ENCODE measurements at places on chromosomes 6 and 20.

DNA sequence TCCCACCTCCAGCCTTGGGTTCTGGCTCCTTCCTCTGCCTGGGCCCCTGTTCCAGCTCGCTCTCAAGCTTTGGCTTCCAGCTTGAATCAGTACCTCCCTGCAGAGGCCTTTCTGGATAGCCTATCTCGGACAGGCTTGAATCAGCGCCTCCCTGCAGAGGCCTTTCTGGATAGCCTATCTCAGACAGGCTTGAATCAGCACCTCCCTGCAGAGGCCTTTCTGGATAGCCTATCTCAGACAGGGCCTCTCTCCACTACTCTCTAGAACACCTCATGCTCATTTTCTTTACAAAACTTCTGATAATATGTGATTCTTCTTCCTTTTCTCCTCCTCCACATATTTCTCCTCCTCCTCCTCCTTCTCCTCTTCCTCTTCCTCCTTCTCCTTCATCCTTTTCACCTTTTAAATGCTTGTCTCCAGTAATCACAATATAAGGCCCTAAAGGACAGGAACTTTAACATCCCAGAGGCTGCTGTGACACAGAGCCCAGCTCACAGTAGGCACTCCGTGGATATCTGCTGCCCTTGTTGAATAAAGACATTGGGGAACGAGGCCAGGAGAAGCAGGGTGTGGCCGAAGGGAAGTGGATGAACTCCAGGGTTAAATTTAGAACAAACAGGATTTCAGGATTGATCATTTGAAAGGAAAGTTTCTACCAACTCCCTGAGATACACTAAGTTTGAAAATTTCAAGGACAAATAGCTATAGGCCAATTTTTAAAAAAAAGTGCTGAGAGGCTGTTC lies 9.3 kb upstream of the RPS6KA2 start:
- DNase-seq: no peak

GRCh38 chr20:56842056-56842455 lies 212.9 kb downstream of the TFAP2C start:
- DNase-seq: no peak

DNA sequence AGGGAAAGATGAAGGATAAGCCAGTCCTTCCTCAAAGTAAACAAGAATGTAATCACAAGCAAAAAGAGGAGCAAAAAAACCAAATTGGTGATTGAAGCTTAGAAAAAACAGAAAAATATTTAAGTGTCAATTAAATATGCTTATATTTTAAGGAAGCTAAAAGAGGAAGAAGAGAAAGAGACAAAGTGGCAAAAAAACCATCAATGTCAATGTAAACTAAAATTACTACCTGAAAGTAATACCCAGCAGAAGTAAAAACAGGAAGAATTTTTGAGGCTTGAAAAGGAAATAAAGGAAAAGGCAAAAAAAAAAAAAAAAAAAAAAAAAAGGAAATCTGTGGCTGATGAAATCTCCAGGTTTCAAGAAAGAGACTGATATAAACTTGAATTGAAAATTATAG lies 36.2 kb upstream of the OGFRL1 start:
- no peak for DNase-seq

- no peak for DNase-seq
These were observed 828.4 kb downstream of the HACE1 start for GRCh38 chr6:104031346-104031745.

- no peak for DNase-seq
These were observed 25.1 kb downstream of the KIF16B start for GRCh38 chr20:16548068-16548672.

- peak; percentile 35 for DNase-seq
These were observed 25.9 kb downstream of the ZBP1 start for GRCh38 chr20:57594092-57594951.

DNA sequence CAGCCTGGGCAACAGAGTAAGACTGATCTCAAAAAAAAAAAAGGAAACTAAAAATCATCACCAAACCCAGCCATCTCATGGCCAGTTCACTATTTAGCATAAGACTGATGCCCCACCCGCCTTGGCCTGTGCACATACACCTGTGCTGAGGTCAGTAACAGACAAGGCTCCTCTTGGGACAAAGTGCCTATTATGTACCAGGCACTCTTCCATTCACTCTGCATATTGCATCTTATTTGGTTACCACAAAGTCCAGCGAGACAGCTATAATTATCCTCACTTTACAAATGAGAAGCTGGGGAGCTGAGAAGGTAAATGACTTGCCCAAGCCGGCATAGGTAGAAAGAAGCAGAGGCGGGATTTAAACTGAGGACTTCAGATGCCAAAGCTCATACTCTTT lies 3.8 kb downstream of the PTPRT start:
- DNase-seq: no peak

GRCh38 chr6:159067334-159067733 lies 22.5 kb upstream of the TAGAP start:
- DNase-seq: no peak

- DNase-seq: no peak
These were observed 37.6 kb downstream of the NR2E1 start for GRCh38 chr6:108203189-108204112.

DNA sequence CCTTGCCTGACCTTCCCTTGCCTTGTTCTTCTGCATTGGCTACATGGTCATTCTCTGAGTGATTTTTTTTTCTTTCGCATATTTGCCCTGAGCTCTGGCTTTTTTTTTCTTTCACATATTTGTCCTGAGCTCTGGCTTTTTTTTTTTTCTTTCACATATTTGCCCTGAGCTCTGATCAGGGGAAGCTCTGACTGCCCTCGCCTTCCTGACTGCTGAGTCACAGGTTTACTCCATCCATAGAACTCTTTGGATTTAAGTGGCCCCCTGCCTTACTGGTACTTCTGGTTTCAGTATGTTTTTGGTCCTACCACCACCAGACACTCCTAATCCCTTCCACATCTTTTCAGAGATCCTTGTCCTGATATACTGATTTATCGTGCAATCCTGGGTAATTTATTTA lies 201.1 kb downstream of the OGFRL1 start:
- DNase-seq: no peak

- no peak for DNase-seq
These were observed 26.3 kb upstream of the FYN start for GRCh38 chr6:111899531-111899930.

DNA sequence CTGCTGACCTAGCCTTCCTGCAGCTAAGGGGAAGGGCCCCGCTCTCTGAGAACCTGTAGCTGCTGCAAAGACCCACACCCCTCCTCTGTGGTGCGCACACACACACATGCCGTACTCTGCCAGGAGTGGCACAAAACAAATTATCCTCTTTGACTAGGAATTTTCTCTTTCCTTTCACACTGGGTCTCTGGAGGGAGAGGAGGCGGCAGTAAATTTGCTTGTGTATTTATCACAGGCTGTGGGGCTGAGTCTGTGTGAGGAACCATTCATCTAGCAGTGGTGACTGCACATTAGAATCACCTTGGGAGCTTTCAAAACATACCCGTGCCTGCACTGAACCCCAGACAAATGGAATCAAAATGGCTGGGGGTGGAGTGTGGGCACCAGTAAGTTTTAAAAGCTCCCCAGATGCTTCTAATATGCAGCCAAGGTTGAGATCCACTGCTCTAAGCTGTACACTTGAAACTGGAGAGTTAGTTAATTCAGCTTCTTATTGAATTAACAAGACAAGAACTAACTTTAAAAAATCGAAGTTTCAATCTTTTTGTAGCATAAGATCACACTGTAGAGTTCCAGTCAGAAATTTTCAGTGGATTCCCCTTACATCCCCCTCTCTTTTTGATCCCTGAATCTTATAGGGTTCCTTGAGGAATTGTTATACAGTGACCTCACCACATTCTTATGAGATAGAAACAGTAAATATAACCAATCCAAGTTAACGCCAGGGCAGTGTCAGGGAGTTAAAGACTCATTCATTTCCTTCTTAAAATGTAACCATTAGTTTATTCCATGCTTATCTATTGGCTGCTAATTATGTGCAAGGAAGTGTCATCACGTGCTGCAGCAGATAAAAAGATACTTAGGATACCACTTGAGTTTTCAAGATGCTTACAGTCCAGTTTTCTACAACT lies 29.8 kb upstream of the GMDS start:
- DNase-seq: no peak

DNA sequence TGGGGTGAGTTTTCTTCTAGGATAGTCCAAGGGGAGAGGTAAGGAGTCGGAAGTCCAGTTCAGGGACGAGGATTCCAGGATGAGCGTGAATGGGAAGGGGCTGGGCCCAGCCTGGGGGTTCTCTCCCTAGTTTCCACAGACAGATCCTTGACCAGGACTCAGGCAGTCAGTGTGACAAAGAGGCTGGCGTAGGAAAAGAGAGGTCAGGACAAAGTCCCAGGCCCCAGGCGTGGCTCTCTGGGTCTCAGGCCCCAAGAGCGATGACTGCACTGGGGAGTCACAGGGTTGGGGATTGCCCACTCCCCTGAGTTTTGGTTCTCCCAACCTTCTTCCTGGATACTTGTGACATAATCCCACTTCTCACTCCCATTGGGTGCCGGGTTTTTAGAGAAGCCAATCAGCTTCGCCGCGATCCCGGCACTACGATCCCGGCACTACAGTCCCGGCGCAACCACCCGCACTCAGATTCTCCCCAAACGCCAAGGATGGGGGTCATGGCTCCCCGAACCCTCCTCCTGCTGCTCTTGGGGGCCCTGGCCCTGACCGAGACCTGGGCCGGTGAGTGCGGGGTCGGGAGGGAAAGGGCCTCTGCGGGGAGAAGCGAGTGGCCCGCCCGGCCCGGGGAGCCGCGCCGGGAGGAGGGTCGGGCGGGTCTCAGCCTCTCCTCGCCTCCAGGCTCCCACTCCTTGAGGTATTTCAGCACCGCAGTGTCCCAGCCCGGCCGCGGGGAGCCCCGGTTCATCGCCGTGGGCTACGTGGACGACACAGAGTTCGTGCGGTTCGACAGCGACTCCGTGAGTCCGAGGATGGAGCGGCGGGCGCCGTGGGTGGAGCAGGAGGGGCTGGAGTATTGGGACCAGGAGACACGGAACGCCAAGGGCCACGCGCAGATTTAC lies 46.2 kb upstream of the TRIM26 start:
- DNase-seq: peak; percentile 17

GRCh38 chr20:17916433-17916891 lies 52.1 kb downstream of the SNX5 start:
- no peak for DNase-seq

DNA sequence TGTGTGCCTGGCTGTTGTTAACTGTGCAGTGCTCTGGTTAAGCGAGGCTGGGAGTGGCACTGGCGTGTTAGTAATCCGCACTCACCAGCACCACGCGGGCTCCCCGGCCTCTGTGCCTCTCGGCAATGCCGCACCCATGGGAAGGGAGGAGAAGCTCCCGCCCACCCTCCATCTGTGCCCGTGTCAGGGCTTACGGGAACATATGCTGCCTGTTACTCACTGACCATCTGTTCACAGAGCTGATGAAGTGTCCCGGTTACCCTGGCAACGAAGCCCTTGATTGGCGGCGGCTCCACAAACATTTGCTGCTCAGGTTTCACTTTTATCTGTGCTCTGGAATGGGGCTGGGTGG lies 114.7 kb downstream of the PSMB1 start:
- DNase-seq: peak; percentile 14

- DNase-seq: no peak
These were observed 30.5 kb downstream of the QRSL1 start for GRCh38 chr6:106659859-106660258.

DNA sequence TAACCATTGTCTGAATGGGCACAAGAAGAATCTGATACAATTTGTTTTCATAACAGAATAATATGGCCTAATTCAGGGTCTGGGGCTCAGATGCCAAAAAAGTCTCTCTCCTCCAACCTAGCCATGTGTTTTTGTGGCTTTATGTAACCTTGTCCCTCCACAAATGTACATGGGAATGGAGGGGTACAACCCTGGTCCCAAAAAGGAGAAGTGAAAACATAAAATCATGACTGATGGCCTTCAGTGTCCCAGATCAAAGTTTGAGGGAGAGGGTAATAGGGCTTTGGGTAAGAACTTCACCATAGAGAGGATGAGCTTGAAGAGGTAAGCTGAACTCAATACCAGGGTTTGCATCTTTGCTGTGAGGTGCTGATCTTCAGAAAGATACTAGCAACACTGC lies 136.3 kb upstream of the BACH2 start:
- DNase-seq: no peak

GRCh38 chr20:32063695-32064094 lies 11.7 kb downstream of the HCK start:
- DNase-seq: no peak

DNA sequence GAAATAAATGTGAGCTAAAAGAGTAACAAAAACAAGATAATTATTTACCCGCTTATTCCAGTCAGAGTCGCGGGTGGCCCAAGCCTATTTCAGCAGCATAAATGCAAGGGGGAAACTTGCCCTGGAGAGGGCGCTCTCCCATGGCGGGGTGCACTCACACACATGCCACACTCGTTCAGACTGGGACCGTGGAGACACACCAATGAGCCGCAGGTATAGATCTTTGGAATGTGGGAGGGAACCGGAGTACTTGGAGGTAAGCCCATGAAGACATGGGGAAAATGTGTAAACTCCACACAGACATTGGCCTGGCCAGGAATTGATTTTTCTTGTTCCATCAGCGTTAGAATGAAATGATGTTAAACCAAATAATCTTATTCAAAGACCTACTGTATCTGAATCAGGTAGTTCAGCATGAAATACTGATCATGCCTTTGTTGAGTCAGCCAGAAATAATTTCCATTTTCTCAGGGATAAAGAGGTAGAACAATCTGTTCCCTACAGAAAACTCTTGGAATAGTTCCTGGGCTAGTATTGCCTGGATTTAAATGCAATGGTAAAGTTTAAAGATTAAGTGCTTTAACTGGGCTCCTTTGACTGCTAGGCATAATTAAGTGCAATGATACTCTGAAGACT lies 191.5 kb downstream of the MCHR2 start:
- no peak for DNase-seq

DNA sequence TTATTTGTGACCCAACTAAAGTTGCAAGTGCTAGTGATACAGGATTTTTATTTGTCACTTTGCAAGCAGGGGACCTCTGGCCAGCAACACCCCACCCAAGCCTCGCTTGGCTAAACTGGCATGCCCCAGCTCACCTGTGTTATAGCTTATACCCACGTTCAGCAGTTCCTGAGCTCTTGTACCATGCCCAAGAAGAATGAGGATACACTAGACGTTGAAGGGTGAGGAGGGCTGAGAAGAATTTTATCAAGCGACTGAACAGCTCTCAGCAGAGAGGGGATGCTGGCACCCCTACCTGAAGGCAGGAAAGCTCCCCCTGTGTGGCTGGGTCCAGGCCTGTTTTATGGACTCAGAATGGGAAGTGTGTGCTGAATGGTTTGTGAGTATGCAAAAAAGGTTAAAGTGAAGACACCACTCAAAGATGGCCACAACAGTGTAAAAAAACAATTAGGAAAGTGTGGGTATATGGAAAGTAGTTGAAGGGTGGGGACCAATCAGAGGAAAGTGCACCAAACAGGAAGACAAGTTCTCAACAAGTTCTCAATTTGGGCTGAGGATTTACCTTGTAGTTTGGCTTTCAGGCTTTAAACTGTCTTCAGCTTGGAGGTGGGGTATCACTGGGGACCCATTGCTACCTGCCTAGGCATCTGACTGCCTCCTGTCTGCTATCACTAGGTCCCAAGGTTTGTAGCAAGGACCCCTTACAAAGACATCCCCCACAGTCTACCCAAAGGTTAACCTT lies 15.0 kb downstream of the BTN2A1 start:
- DNase-seq: no peak

GRCh38 chr20:36969478-36970186 lies 18.1 kb upstream of the SAMHD1 start:
- no peak for DNase-seq

- DNase-seq: no peak
These were observed 128.0 kb downstream of the FOXC1 start for GRCh38 chr6:1737463-1738311.

GRCh38 chr6:113995634-113996033 lies 24.7 kb upstream of the HDAC2 start:
- DNase-seq: no peak

GRCh38 chr6:12622566-12622965 lies 94.0 kb upstream of the PHACTR1 start:
- DNase-seq: no peak
